ENCODE measurements at places on chromosomes 7 and 10.

DNA sequence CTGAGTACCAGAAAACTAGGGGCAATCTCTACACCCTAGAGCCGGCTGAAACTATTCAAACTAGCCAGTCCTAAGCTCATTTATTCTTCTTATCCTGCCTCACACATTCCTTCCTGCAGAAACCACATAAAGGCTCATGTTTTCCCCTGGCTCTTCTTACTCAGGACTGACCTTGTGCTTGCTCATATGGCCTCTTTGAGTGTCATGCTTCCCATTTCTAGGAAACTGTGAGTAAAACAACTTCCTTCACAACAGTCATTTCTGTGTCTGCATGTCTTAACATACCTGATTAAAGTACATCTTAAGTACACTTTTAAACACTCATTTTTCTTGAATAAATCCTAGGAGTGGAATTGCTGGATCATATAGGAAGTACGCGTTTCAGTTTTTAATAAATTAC, 52.3 kb upstream of the KIAA1217 start:
- DNase-seq, result no peak

DNA sequence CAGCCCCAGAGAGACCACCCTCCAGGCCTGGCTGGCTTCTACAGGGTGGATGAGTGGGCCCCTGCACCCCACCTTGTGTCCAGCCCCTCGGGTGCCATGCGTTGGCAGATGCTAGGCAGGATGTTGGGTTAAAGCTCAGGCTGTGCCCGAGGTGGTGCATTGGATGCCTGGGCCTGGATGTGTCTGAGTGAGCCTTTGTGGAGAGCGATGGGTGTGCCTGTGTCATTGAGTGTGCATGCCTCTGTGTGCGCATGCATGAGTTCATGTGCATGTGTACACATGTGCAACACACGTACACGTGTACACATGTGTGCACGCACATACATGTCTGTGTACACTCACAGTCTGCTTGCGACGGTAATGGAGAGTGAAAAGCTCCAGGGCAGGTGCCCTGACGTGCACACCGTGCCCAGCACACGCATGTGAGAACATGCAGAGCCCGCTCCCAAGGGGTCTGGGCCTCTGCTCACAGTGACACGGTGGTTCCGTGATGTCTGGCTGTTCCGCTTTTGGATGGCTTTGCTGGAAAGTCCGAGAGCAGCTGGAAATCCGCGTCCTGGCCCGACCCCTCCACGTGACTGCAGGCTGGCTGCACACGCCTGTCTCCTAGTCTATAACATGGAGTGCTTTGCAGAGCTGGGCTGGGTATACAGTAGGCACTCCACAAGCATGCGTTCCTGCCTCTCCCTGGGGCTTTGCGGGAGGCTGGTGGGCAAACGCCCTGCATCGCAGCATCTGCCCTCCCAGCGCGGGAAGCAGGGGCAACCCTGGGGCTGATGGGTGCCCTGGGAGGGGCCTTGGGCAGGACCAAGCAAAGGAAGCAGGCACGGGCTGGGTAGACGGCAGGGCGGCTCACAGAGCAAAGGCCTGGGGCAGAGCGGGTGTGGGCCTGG, 36.9 kb downstream of the ELFN1 start:
- DNase-seq, result no peak

DNA sequence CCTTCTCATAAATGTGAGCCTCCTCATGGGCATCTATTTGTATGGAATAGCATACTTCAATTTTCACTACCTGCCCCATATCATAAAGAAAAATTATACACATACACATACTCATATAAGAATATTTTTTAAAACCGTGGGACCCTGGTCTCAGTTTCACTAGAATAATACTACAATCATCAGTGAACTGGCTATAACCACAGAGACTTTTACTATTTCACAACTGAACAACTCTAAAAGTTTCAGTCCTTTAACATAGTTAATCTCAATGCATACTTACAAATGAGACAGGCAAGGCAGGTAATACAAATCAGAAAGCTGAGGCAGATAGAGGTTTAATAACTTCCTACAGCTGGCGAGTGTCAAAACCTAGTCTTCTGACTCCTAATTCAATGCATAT, 83.1 kb downstream of the LRRN3 start:
- no peak for DNase-seq

DNA sequence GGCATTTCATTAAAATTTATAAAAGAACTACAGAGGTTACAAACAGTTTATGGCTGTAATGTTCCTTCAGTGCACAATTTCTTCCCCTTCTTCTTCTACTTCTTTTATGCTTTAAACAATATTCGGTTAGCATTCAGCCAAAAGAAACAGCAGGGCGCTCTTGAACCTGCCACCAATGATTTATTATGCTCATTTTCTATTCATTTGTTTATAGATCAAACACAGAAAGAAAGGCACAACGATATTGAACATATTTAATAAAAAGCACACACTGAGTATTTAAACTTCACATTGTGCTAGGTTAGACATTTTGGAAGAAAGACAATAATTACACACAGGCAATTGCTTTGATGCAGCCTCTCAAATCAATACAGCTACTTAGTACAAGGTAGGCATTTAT, 1025.8 kb upstream of the LRRN3 start:
- no peak for DNase-seq

- DNase-seq, result no peak
Measured at GRCh38 chr7:5773661-5774086, 7.8 kb downstream of the RNF216 start.

DNA sequence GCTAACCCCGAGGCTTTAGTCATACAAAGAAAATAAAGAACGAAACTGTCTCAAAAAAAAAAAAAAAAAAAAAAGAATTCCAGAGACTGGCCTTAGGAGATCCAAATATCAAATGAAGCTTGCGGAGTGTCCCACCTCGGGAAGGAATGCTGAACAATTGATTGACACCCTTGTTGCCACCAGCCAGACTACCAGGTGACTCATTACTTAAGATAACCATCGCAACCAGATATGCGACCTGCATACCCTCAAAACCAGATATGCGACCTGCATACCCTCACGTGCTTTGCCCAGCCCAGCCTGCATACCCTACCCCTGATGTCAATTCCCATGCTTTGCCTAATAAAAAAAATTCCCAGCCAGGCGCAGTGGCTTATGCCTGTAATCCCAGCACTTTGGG, 2.7 kb upstream of the PRKRIP1 start:
- no peak for DNase-seq

- DNase-seq, result no peak
Measured at GRCh38 chr10:61757525-61758397, 95.0 kb downstream of the CABCOCO1 start.

DNA sequence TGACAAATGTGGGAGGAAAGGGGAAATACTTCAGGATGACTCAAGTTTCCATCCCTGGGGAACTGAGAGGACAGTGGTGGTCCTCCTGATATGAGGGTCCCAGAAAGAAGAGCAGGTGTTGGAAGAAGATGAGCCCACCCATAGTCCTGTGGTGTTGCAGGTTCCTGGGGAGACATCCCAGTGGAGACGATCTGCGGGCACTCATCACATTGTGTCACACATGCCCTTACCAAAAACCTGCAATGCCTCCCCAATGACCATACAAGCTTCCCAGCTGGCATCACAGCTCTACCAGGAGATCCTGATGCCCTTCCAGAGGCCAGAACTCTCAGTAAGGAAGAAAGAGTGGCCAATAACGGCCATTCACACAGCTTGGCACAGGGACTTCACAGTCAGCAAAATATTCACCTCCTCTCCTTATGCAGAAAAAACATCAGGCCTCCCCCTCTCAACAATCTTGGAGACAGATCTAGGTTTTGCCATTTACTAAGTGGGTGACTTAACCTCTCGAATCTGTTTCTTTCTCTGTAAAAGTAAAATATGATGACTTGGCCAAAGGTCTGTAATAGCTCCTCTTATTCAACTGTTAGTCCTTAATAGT, 9.0 kb downstream of the PUS7 start:
- DNase-seq, result no peak

DNA sequence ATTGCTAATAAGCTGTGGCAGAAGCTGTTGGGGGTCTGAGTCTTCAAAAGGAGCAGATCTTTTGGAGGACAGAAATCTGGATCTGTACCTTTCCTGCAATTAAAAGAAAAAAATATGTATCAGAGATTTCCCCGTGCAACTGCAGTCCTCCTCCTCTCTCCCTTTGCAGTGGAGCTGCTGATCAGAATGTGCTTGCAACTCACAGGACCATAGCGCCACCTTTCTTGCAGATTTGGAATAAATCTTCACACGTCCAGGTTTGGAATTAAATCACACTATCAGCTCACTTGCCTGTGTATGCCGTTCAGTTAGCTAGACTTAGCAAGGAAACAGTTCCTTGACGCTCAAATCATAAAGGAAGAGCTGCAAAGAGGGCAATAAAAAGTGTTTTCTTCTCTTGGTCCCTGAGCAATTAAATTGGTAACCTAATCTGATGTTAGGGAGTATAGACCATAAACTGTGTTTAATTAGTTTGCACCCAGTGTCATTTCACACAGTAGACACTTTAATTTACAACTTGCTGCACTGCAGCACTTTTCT, 77.4 kb downstream of the PON1 start:
- no peak for DNase-seq

DNA sequence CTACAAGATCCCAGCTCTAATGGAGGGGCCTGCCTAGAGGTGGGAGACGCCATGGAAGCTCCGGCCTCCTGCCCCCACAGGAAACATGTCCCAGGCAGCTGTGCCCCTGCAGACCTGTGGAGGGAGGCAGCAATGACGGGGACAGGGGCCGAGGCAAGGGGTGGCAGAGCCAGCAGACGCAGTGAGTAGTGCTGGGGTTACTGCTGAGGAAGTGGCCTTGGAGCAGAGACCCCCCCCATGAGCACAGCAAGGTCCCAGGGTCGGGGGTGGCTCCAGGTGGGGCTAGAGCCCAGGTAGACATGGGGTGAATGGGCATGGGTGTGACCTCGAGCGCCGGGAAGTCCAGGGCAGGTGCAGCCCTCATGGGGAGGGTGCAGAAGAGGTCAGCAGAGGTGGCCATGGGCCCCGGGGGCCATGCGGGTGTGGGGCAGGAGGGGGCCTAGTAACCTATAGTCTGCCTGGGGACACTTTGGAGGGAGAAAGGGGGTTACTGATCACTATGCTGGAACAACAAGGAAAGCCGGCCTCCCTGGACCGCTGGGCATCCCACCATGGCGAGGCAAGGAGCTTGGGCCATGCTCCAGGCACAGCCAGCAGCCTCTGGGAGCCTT, 45.5 kb downstream of the JAKMIP3 start:
- DNase-seq, result no peak

GRCh38 chr10:33008499-33009243, 50.6 kb upstream of the ITGB1 start:
- peak; percentile 43 for DNase-seq

GRCh38 chr10:101567165-101568006, 20.7 kb downstream of the POLL start:
- DNase-seq, result no peak

GRCh38 chr7:76346097-76346496, 12.7 kb downstream of the YWHAG start:
- DNase-seq, result no peak

GRCh38 chr10:82861889-82862288, 986.9 kb downstream of the NRG3 start:
- DNase-seq, result no peak

- no peak for DNase-seq
Measured at GRCh38 chr10:10235003-10235402, 782.7 kb upstream of the CELF2 start.

GRCh38 chr7:66877577-66878300, 43.3 kb upstream of the TMEM248 start:
- DNase-seq, result peak; percentile 28

- DNase-seq, result no peak
Measured at GRCh38 chr10:132305654-132306342, 2.0 kb downstream of the STK32C start.

Data from GM19239 (cell line).